ENCODE measurements at places on chromosomes 16 and 17.

GRCh38 chr17:79089720-79090442, 15.3 kb downstream of the ENGASE start:
- no peak for DNase-seq

- no peak for DNase-seq
Measured at GRCh38 chr16:79451196-79451816, 149.2 kb downstream of the MAF start.

- DNase-seq: no peak
Measured at GRCh38 chr16:71894229-71894920, 956 bp upstream of the IST1 start.

- DNase-seq: no peak
Measured at GRCh38 chr17:76581515-76581914, 4.1 kb downstream of the ST6GALNAC2 start.

- DNase-seq: no peak
Measured at GRCh38 chr17:33205552-33205951, 87.5 kb downstream of the ASIC2 start.

- DNase-seq: no peak
Measured at GRCh38 chr16:83574388-83574787, 233.4 kb upstream of the HSBP1 start.

DNA sequence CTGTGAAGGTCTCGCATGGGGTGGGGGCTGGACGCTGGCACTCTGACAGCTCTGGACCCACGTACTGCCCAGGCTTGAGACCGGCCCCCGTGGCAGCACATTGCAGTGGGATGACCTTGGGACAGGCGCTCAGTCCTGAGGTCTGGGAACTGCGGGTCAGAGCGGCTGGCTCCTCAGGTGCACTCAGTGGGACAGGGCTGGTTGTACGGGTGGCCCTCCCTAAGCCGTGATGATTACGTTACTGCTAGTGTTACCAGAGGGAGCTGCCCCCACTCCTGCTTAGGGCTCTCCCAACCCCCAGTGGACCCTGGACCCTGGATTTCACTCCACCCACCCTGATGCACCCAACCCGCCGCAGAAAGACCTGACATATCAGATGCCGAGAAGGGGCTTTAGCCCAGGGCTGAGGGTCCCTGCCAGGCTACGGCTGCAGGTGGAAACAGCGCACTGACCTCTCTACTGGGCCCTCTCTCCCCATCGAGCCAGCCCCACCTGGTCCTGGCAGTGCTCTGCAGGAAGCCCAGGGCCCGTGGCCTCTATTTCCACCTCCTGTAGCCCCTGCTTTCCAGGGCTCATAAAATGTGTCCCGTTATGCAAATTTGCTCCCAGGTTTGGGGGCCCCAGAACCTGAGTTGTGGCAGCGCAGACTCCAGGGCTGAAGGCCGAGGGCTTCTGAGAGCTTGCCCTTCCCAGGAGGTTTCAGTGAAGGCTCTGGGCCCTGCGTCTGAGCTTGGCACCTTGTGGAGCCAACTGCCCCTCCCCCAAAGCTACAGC, 77.2 kb downstream of the RTN4RL1 start:
- no peak for DNase-seq

DNA sequence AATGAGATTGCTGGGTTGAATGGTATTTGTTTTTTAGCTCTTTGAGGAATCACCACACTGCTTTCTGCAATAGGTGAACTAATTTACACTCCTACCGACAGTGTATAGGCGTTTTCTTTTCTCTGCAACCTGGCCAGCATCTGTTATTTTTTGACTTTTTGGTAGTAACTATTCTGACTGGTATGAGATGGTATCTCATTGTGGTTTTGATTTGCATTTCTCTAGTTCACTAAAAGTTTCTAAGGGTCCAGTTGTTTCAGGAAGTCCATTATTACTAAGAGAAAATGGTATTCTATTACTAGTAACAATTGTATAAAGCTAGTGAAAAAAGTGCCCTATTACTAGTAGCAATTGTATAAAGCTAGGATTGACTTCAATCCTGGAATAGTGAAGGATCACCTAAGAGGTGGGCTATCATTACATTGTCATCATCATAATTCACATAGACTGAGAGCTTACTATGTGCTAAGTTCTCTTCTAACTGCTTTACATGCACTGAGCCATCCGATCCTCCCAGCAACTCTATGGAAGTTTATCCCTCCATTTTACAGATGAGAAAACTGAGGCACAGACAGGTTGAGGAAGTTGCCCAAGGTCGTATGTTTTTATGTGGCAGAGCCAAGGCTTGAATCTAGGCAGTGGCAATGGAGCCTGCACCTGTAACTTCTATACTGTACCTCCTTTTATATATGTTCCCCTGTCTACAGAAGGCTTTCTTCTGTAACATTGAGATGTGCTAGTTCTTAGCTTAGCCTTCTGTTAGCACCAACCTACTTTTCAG, 13.4 kb upstream of the SMIM36 start:
- no peak for DNase-seq

DNA sequence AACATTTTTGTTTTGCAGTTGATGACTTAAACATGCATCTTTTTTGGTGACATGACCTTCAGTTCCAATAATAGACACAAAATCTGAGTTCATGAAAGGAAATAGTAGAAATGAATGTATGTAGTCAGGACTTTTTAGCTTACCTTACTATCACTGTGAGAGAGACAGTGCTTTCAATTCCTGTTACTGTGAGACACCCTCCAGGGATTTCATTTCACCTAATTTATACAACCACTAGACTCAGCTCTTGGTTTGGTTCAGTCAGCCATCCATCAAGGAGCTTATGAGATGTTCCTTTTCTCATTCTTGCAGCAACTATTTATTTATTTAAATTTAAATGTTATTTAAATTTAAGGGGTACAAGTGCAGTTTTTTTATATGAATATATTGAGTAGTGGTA, 77.9 kb downstream of the MAP2K4 start:
- DNase-seq: no peak

- no peak for DNase-seq
Measured at GRCh38 chr16:9953908-9954570, 228.2 kb downstream of the GRIN2A start.

DNA sequence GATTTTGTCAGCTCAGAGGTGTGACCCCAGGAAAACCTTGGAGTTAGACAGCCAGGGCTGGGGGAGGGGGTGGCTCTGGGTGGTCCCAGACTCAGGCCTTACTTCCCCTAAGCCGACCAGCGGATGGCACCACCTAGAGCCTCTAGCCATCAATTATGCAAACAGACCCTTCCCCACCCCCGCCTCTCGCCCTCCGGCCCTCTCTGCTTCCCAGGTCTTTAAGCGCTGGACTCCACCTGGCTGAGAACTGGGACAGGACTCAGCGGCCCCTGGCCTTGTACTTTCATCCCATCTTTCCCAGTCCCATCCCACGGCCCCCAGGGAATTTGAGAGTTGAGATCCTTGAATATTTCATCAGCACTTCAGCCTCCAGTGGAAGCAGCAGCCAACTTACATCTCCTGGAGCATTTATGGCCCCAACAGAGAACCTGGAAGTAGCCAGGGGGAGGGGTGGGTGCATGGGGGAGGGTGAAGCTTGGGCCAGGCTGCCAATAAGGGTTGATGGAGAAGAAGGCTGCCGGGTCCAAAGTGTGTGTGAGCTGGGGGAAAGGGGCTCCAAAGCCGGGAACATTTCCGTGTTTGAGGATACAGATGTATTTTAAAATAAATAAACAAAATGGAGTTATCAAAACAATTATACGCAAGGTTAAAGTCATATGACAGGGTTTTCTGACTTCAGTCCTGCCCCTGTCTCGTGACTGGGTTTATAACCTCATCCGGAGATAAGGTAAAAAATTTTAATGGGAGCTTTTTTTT, 7.5 kb upstream of the JUP start:
- DNase-seq: no peak

- DNase-seq: peak; percentile 26
Measured at GRCh38 chr16:69325784-69326171, 4.6 kb downstream of the PDF start.

DNA sequence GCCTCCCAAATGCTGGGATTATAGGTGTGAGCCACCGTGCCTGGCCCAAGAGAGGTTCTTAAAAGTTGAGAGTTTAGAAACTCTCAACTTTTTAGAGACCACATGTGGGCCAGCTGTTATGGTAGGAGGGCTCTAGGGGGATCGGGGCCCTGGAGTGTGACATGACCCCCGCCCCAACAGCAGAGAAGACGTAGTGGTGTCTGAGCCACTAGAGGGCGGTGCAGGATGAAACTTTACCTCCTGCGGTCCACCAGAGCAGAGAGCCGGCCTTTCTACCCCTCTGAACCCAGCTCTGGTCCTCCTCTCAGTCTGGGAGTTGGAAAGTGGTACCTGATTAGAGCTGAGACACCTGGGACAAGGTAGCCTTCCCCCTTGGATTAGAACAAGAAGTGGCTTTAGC, 7.4 kb downstream of the CDK5RAP3 start:
- DNase-seq: no peak

- no peak for DNase-seq
Measured at GRCh38 chr17:9527788-9528187, 47.8 kb downstream of the STX8 start.

GRCh38 chr17:38872027-38872511, 2.2 kb downstream of the LASP1 start:
- no peak for DNase-seq

GRCh38 chr16:84932681-84933080, 78.7 kb downstream of the ZDHHC7 start:
- no peak for DNase-seq

GRCh38 chr16:10584981-10585438, 4.6 kb upstream of the EMP2 start:
- DNase-seq: no peak

- DNase-seq: no peak
Measured at GRCh38 chr17:16027708-16028584, 28.3 kb downstream of the TTC19 start.

- DNase-seq: no peak
Measured at GRCh38 chr17:8365143-8365542, 11.4 kb downstream of the KRABD2 start.

DNA sequence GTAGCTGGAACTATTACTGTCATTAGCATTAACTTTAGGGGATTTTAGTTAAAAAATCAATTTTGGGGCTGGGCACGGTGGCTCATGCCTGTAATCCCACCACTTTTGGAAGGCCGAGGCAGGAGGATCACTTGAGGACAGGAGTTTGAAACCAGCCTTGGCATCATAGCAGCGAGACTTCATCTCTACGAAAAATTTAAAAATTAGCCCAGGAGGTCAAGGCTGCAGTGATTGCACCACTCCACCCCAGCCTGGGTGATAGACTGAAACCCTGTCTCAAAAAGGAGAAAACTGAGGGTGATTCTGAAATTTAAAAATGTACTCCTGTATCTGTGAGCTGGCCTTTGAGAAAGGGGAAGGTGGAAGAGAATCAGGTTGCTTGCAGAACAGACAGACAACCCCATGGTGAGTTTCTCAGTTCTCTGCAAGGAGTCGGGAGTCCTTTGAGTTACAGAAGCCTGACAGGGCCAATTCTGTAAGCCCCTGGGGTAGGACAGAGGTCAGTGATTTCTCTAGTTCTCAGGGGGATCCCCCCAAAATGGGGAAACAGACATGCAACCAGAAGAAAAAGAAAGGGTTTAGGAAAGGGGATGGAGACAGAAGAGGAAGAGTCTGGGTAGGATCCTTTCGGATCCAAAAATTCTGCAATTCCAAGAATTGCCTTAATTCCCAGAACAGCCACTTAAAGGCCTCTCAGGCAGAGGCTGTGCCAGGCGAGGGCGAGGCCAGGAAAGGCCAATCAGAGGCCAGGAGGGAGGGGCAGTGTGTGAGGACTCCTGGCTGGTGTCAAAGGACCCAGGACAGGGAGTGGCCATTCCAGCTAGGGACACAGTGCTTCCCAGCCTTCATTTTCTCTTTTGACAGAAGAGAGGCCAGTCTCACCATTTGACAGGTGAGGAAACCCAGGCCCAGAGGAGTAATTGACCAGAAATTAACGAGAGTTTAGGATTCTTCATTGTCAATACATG, 6.7 kb downstream of the NUPR1 start:
- DNase-seq: peak; percentile 51

GRCh38 chr16:67655363-67655762, 4.7 kb downstream of the ACD start:
- DNase-seq: no peak

GRCh38 chr17:51687887-51688286, 427.5 kb downstream of the UTP18 start:
- no peak for DNase-seq

DNA sequence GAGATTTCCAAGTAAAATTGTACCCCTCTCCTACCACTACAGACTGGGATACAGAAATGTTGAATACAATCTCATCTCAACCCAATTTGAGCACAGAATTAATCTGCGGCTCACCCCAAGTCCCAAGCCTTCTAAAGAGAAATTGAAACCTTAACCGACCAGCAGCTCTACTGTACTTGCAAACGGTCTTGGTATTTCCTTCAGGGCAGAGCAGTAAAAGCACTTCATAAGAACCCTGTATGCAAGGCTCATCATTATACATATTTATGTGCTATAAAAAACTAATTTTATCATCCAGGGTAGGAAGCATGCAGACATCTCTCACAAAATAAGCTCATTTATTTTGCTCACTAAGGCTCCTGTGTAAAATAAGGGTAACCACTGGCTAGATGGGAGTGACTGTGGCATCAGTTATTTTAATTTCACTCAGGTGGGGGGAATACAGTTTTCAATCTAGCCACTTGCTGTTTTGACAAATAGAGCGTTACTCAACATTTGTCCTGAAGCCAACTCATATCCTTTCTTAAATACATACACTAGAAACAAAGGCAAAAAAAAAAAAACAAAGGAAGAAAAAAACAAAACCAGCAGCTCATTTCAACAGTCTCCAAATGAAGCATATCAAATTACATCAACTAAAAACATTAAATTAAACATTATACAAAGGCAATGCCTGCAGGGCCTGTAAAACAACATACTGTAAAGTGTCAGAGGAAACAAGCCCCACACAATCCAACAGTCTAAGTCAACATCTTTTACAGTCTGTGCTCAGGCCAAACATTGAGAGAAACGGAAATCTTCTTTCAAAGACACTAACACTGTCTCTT, 65.0 kb downstream of the PARN start:
- DNase-seq: peak; percentile 96

DNA sequence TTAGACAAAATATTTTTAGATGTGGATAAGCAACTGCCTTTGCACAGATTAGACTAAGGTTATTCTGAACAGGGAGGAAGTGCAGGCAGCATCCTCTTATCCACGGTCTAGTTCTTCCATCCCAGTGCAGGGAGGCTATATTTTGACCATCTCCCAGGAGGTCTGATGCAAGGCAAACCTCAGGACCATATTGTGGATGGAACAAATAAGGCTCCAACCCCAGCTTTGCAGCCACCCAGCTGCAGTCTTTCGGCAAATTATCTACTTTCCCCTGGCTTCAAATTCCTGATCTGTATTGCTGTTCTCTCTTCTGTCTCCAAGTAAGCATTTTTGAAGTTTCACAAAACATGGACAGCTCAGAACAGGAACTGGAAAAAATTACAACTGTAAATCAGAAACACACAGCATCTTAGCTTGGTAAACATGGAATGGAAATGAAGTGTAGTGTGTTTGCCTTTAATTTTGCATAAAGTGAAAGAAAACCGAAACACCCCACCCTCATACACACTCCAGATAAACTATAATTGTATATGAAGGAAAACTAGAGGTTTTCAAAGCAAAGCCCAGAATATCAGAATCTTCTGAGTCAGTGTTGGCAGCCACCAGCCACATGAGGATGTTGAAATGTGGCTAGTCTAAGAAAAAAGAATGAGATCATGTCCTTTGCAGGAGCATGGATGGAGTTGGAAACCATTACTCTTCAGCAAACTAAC, 33.5 kb upstream of the MON1B start:
- DNase-seq: no peak

All from LNCaP clone FGC (cell line).